ENCODE measurements at places on chromosomes 4 and X. TPM values are rescaled to one million over a fixed set of nuclear protein-coding genes. Genes with fewer than 3 reads are reported as not detected.

Gene DCAF12L2
- total RNA-seq: not detected

DNA sequence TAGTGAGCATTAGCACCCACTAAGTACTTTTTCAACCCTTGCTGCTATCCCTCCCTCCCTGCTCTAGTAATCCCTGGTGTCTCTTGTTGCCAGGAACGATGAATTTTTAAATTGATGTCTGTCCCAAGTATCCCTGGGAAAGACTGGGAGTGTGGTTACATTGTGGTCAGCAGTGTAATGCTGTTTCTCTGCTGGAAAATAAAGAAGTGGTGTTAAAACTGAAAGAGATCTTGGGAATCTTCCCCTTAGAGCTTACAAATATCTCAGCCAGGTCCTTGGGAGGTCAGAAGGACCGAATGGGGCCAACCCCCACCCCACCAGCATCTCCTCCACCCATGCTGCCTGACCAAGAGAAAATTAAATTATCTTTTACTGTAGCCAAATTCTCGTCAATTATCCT is 174.5 kb upstream of the MXRA5 start:
- no peak for DNase-seq
- H3K27ac ChIP-seq: no peak overlapping the region
- H3K4me3 ChIP-seq: no peak overlapping the region
- peaks cover 17% of the 10 kb centered on the region for H3K4me1 ChIP-seq

DNA sequence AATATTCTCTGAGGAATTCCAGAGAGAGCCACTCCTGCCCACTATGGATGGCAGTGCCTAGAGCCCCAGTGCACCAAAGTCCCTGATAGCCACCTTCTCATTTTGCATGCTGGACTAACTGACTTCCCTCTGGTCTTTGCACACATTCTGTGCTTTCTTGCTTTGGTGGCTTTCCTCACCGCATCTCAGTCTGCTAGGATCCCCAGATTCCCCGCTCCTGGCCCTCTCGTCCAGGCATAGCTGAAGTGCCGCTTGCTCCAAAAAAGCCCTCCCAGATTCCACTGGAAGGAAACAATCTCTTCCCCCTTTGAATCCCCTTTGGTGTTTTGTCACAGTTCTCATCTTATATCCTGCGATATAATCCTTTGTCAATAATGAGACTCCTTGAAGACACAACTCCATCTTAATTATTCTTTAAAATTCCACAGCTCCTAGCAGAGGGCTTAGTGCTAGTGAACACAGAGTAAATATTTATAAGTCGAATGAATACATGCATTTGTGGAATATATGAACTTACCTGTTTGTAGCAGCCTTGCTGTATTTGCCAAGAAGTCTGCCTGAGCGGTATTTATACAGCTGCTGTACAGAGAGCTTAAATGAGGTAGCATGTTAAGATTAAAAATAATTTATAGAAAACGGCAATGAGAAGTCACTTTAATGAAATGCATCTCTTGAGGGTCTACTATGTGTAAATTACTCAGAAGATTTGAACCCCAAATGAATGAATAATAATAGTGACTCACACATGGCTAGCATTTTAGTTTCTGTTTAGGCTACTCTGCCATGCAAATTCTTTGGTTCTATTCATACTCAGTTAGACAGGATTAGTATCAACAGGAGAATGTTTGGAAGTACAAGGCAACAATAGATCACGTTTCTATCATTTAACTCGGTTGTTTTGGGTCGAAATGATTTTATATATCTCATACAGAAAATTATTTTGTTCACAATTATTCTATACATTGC is 421.9 kb upstream of the TENM3 start:
- no peaks in the 10 kb centered on the region for H3K27me3 ChIP-seq
- no peak overlapping the region for H3K4me3 ChIP-seq
- no peaks in the 10 kb centered on the region for H3K36me3 ChIP-seq
- H3K27ac ChIP-seq: peak overlapping the region; percentile 7
- H3K4me1 ChIP-seq: no peaks in the 10 kb centered on the region

DNA sequence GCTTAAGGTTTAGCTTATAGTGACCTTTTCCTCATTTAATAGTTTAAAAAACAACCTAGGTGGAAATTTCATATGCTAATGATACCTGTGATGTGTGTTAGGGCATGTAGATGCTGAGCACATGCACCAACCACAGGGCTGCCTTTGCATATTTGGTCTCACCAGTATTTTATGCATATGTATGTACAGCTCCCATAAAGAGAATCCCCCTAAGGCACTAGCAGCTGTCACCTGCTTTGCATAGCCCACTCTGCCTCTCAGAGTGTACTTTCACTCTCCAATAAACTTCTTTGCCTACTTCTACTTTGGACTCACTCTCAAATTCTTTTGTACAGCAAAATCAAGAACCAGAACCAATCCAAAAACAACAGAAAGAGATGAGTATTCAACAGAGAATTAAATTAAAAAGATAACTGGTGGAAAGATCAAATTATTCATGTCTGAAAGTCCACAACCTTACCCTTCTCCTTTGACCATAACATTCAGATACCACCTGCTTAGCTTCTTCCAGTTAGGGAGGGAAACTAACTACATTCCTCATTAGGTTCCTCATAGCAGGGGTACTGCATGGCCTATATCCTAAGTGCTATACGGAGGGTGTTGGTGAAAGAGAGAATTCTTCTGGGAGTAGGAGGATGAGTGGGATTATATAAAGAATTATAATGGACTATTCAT is 250.5 kb downstream of the STPG2 start:
- no peaks in the 10 kb centered on the region for H3K36me3 ChIP-seq
- no peak for DNase-seq
- H3K4me3 ChIP-seq: no peak overlapping the region
- no peak overlapping the region for H3K27ac ChIP-seq
- no peaks in the 10 kb centered on the region for H3K4me1 ChIP-seq

Gene CFAP99
- 0.16 TPM for total RNA-seq

Data from MCF 10A (cell line).